ENCODE measurements at places on chromosomes 16 and 17.

- DNase-seq: no peak
Measured at GRCh38 chr17:1629504-1630310, 1.1 kb upstream of the SLC43A2 start.

DNA sequence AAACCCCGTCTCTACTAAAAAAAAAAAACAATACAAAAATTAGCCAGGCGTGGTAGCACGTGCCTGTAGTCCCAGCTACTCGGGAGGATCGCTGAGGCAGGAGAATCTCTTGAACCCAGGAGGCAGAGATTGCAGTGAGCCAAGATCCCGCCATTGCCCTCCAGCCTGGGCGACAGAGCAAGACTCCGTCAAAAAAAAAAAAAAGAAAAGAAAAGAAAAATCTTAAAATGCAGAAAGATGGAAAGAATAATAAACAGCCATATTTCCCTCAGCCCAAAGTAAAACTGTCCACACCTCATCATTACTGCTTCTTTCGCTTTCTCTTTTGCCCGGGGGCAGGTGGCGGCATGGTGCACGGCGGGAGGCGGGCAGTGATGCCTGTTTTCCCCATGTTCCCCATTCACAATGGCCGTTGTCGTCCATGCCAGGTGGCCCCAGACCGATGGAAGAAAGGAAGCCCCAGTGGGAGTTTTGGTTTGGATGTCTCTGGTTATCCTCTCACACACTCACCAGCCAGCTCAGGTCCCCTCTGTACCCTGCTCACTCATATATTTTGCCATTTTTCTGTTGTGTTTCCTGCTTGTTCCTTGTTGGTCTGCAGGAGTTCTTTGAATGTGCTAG is 37.0 kb upstream of the PEMT start:
- DNase-seq: no peak

DNA sequence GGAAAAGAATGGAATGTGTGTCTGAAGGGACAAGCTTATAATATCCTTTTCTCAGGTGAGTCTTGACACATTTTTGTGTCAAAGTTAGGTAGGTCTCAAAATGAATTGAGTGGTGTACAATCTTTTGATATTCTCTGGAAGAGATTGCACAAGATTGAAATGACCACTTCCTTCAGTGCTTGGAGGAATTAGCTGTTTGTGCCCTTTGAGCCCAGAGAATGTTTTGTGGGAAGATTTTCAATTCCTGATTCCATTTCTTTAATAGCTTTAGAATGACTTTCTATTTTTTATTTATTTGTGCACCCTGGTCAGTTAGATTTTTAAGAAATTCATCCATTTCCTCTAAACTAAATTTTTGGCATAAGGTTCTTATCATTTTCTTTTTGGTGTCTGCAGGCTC is 1.6 kb upstream of the CCL13 start:
- DNase-seq: no peak

- no peak for DNase-seq
Measured at GRCh38 chr16:19185510-19185851, 17.4 kb downstream of the SYT17 start.

GRCh38 chr17:65473363-65473762 is 88.1 kb downstream of the AXIN2 start:
- no peak for DNase-seq

DNA sequence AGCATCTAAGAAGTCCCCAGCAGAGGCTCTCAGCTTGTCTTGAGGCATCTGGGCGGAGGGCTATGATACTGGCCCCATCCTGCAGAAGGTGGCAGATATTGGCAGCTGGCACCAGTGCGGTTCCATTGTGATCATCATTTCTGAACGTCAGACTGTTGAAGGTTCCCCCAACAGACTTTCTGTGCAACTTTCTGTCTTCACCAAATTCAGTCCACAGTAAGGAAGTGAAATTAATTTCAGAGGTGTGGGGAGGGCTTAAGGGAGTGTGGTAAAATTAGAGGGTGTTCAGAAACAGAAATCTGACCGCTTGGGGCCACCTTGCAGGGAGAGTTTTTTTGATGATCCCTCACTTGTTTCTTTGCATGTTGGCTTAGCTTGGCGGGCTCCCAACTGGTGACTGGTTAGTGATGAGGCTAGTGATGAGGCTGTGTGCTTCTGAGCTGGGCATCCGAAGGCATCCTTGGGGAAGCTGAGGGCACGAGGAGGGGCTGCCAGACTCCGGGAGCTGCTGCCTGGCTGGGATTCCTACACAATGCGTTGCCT is at the start of gene CIITA:
CIITA (plus strand) TSS at position 404 of the 543 bp plus-strand sequence; CDS start at position 533, 129 bp downstream.
- DNase-seq: peak; percentile 69

GRCh38 chr16:88969361-88969831 is 7.6 kb downstream of the CBFA2T3 start:
- DNase-seq: no peak

- DNase-seq: no peak
Measured at GRCh38 chr17:35087731-35088355, 24.3 kb upstream of the RFFL start.

DNA sequence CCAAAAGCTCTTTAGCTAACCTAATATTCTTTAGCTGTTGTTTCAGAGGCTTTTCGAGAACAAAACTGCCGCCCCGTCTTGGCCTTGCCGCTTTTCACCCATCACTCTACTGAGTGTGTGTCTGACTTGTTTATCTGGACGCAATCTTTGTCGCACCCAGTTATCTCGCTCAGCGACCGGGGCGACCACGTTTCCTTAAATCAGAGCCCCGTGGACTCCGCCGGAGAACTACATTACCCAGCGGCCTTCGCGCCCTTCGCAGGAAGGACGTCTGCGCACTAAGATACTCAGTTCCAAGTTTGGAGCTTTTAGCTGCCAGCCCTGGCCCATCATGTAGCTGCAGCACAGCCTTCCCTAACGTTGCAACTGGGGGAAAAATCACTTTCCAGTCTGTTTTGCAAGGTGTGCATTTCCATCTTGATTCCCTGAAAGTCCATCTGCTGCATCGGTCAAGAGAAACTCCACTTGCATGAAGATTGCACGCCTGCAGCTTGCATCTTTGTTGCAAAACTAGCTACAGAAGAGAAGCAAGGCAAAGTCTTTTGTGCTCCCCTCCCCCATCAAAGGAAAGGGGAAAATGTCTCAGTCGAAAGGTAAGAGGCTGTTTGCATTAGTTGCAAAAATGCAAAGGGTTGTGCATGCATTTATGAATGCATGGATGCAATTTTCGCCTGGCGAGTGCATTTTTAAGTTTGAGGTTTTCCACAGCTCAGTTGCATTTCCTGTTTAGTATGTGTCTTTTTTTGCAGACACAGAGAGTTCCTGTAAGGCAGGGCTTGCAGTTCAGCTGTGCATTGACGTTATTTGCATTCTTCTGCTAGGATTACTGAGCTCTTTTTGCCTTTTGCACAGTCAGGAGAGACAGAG is at the start of gene MAP2K6:
MAP2K6 (plus strand) TSS at position 290 of the 867 bp plus-strand sequence; CDS start at position 578, 288 bp downstream.
- peak; percentile 13 for DNase-seq

DNA sequence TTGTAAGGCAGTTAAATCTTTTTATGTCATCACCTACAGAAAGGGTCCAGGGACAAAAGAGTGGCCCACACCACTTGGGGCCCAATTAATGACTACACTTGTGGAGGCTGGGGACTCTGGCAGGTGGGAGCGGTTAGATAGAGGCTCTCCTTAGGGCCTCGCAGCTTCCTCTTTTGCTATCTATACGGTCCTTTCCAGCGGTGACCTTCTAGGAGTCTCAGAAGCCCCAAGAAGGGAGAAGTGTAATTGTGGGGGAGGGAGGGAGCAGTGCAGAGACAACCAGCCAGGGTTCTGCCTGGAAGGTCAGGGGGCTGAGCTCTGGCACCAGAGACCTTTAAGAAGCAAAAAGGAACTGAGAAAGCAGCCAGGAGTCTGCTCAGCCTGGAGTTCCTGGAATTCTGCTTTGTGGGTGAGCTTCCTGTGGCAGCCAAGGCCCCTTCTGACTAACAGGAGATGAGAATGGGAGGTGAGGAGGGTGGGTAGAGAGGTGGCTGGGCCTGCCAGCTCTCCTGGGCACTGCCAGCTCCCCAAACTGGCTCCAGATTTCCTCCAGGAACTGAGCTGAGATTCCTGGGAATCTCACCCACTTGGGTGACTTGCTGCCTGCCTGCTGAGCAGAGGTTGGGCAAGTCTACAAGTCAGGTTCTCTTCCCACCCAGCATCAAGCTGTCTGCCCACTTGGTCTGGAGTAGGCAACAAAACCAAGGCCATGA is 16.3 kb upstream of the MAP3K14 start:
- no peak for DNase-seq

- DNase-seq: no peak
Measured at GRCh38 chr16:81143921-81144471, 47.8 kb upstream of the GCSH start.

- DNase-seq: no peak
Measured at GRCh38 chr16:17887963-17888362, 417.2 kb upstream of the XYLT1 start.

GRCh38 chr16:68062910-68063393 is 22.2 kb upstream of the NFATC3 start:
- no peak for DNase-seq

- DNase-seq: no peak
Measured at GRCh38 chr16:85750827-85751697, at the start of gene C16orf74. C16orf74 (minus strand) TSS chr16:85751096; CDS start chr16:85735217, 15,879 bp downstream.

DNA sequence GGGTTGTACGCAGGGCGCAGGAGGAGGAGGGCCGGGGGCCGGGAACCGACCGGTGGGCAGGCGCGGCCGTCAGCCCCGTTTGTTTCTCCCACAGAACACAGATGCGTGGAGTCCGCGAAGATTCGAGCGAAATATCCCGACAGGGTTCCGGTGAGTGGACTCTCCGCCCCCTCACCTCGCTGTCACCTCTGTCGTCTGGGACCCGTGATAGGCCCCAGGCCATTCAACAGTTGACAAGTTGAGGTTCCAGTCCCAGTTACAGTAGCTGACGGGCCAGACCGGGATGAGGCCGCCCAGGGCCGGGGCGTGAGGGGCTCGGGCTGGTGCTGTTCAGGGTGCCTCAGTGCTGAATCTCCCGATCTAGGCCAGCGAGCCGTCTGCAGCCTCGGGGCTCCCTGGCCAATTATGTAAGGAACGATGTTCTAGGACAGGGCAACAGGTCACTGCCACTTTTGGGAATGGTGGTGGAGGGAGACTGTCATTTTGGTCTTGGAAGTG is 628 bp downstream of the GABARAPL2 start:
- DNase-seq: no peak

DNA sequence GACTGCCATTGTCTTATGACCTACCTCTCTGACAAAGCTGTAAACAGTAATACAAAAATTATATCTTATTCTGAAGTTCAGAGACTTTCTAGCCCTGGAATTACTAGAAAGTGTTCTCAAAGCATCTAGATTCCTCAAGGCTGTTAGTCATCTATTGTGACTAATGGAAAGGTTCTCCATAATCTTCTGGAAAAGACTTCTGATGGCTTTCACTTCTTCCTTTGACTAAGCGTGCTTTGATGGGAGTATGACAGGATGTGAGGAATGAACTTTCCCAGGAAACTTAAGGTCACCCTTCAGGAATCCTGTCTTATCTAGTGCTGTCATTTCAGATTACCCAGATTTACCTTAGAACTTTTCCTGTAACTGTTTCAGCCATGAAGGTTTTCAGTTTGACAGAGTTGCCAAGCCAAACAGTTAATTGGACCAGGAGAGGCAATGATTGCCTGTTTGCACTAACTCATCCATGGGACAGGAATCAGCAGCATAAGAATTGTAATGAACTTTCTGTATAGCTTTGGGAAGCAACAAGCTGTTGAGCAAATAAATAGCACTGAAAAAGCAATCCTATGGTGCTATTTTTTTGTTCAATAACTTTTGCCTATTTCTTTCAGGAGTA is 43.5 kb downstream of the AP2B1 start:
- DNase-seq: no peak

GRCh38 chr16:3651461-3652372 is 2.8 kb upstream of the DNASE1 start:
- no peak for DNase-seq

DNA sequence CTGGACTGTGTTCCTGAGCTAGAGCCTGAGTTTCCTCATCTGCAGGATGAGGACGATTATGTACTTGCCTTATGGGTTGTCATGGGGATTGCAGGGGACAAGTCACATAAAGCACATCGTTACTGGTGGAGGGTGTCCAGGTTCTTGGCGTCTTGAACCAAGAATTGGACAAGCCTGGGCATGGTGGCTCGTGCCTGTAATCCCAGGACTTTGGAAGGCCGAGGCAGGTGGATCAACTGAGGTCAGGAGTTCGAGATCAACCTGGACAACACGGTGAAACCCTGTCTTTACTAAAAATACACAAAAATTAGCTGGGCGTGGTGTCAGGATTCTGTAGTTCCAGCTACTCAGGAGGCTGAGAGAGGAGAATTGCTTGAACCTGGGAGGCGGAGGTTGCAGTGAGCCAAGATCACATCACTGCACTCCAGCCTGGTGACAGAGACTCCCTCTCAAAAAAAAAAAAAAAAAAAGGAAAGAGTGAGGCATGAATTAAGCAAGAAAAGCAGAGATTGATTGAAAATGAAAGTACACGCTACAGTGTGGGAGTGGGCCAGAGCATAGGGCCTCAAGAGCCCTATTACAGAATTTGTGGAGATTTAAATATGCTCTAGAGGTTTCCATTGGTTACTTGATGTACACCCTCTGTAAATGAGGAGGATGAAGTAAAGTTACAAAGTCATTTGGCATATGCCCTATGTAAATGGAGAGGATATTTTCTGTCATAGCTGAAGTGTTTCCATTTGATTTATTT is 30.7 kb downstream of the ADGRG5 start:
- no peak for DNase-seq

DNA sequence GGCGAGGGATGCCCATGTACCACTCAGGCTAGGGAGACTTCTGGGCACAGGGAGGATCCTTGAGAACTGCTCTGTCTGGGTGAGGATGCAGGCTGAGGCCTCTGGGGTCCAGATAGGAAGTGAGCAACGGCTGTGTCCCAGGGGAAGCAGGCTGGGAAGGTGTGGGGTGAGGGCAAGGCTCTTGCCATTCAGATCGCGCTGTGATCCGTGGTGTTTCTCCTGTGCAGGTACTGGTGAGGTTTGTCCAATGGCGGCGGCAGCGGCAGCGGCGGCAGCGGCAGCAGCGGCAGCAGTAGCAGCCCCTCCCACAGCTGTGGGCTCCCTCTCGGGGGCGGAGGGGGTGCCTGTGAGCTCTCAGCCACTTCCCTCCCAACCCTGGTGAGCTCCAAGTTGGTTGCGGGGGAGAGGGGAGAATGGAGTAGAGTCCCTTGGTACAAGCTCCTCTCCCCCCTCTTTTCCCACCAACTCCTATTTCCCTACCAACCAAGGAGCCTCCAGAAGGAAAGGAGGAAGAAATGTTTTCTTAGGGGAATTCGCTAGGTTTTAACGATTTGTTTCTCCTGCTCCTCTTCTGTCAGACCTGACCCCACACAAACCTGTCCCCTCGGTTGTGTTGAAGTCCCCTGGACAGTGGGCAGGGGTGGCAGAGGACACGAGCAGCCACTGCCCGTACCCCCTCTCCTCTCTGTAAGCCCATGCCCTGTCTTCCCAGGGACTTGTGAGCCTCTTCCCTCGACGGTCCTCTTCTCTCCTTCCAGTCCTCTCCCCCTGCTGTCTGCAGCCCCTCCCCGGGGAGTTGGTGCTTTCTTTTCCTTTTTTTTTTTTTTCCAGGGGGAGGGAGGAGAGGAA is 1.9 kb upstream of the PRRT2 start:
- no peak for DNase-seq

DNA sequence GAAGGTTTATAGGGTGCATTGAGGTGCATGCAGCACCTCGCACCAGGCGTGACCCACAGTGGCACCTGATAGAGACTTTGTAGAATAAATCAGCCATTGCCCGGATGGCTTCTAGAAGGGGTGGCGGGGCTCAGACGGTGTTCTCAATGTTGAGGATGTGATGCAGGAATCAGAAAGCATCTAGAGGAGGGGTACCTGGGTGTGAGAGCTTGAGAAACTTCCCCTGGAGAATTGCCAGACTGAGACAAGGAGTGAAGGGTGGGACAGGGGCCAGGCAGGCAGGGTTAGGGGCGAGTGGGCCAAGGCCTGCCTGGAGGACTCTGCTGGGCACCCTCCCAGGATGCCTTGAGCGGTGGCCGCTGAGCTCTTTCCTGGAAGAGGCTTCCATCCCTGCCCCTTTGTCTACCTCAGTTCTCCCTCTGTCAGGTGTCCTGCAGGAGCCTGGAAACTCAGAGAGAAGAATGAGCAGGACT is 9.3 kb upstream of the ADGRG1 start:
- no peak for DNase-seq

Data from GOT3 (cell line).